H7 (cell line): ENCODE measurements at places on chromosomes 6 and 20. TPM values are rescaled to one million over a fixed set of nuclear protein-coding genes. Genes with fewer than 3 reads are reported as not detected.

GRCh38 chr6:22737331-22737730 is 168.0 kb downstream of the HDGFL1 start:
- DNase-seq: peak; percentile 23

- DNase-seq: no peak
These were observed 114.5 kb downstream of the SLC22A3 start for GRCh38 chr6:160462551-160463109.

DNA sequence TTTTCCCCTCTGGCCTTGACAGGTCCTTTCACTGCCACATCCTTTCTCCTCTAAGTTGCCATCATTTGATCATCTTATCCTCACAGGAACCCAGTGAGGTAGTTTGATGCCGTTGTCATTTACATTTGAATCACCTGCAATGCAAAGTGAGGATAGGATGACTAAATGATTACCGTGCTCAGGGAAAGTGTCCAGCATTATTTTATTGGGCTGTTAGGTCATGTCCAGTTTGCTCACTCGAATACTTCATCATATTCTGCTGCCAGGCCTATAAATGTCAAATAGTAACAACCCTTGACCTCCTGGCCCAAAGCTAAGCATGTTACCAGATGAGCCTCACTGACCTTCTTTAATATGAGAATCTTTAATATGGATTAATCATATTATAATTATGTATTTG is 1068.7 kb upstream of the FLRT3 start:
- no peak for DNase-seq

The APOBEC2 gene
- 0.14 TPM in 1 of 2 replicates, not detected in the other for total RNA-seq
